NCI-H187 treated with DMSO at 0.1 percent for 48 hours (cell line): ENCODE measurements at places on chromosomes 5 and 9.

DNA sequence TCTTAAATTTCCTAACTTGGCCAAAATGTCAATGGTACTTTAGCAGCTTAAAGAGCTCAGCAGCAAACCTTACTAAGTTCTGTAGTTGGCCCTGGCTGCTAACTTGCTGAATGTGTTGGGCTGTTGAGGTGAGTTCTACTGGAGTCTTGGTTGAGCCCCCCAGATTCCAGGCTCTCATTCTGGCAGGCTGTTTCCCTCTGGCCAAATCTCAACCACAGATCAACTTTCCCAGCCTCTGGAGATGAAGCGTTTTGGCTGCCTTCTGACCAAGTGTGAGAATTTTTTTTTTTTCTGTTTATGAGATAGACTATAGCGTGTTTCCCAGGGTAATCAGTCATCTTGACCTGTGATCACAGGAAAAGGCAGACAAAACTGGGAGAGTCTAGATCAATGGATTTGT lies 343.7 kb downstream of the EBF1 start:
- DNase-seq: no peak

DNA sequence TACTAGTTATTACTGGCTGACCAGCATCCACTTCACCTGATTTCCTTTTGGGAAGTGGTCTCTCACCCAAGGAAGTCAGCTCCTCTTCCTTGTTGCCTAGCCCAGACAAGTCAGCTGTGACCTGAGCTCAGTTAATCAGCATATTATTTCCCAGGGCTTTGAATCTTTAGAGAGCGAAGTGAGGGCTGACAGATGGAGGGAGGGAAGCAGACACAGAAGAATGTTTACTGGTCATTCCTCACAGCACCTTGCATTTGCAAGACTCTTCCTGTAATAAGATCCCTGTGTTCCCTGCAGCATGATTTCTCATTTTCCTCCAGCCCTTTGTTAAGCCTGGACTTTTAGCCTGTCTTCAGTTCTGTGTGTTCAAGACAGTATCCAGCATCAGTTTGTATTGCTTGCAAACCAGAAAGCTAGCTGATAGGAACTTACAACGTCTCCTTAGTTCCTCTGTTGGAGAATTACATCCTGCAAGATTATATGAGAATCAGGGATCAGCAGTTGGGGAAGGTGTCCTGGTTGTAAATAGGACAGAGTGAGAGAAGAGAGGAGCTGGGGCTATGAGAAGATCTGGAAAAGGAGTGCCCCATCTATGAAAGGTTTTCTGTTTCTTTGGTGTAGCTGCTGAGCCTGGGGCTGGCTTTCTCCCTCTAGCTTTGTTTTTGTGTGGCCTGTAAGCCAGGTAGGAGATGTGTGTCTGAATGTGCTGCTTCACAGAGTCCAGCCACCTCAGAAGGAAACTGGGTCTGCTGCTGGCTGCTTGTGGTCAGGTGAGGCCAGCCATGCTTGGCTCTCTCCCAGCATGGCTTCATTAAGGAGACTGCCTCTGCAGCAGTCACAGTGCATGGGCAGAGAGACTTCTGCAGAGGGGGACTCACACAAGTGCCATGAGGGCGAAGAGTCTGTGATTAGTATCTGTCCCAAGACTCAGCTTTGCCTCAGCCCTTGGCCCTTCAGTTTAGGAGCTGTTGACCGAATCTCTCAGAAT lies 50.3 kb downstream of the MAN2A1 start:
- no peak for DNase-seq

DNA sequence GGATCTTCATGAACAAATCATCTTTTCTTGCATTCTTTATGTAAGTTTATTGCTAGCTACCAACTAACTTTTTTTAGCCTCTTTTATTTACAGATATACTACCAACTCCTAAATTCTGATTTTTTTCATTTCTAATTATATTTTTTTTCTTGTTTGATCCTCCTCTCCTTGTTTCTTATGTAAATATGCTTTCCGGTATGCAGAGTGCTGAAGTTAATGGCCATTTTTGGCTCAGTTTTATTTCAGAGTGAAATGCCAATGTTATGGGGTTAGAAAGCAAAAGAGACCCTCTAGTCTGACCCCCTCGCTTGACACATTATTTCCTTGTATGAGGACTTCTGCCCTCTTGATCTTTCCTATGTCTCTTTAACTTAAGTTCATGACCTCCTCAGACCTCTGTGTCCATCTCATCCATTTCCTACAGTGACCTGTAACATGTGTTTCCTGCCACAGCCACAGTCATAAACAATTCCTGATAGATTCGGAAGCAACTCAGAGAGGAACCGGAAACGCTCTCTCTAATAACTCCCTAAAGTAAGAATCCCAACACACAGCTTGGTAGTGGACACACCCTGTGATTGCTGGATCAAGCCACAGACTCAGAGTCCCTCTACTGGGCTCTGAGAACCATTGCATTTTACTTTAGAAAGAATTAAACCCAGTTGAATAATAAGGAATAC lies 42.9 kb upstream of the AFAP1L1 start:
- no peak for DNase-seq

- DNase-seq: no peak
These were observed 553.3 kb downstream of the BNC2 start for GRCh38 chr9:16316911-16317817.

- DNase-seq: no peak
These were observed 288.5 kb downstream of the OSTF1 start for GRCh38 chr9:75376680-75377254.
